Caki2 (cell line): ENCODE measurements at places on chromosomes 2 and 18. TPM values are rescaled to one million over a fixed set of nuclear protein-coding genes. Genes with fewer than 3 reads are reported as not detected.

Gene SERPINB2
- not detected in 2 replicates for total RNA-seq

Gene ANKRD30BL
- not detected in 2 replicates for total RNA-seq

Gene IL1B
- total RNA-seq = not detected in 2 replicates

Gene COLEC11
- 5.2 TPM in 1 of 2 replicates, not detected in the other for total RNA-seq

Gene FBXO41
- total RNA-seq = 0.44 and 1.2 TPM in 2 replicates

Gene ZNF513
- total RNA-seq = 12.3 and 19.0 TPM in 2 replicates
